ENCODE measurements at places on chromosomes 5 and 9.

GRCh38 chr9:127561491-127562278 lies 50.4 kb upstream of the STXBP1 start:
- peak; percentile 98 for DNase-seq

DNA sequence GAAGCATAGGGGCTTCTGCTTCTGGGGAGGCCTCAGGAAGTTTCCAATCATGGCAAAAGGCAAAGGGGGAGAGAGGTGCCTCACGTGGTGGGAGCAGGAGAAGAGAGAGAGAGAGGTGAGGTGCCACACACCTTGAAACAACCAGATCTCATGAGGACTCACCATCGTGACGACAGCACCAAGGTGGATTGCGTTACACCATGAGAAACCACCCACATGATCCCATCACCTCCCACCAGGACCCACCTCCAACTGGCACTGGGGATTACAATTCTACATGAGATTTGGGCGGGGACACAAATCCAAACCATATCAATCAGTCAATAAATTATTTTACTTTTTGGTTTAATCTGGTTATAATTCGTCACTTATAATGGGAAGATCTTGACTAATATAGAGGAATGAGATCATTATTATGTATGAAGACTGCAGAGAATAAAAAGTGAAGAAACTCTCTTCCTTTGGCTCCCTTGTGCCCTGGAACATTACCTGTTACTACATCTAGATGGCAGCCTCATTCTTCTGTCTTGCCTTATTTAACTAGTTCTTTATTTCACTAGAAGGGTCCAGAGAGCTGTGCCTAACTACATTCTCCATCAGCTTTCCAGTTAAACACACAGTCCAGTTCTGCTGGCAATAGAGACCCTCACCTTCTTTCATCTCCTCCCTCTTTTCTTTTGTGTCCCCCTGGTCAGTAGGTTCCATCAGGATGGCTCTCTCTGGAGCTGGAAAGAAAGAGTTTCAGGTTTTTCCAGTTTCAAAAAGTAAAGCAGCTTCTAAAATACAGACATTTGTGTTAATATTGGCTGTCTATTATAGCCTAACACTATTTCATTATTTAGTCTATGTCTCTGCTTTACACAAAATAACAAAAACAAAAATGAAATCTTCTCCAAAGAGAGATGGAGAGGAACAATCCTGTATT lies 21.7 kb upstream of the SPINK7 start:
- peak; percentile 29 for DNase-seq

DNA sequence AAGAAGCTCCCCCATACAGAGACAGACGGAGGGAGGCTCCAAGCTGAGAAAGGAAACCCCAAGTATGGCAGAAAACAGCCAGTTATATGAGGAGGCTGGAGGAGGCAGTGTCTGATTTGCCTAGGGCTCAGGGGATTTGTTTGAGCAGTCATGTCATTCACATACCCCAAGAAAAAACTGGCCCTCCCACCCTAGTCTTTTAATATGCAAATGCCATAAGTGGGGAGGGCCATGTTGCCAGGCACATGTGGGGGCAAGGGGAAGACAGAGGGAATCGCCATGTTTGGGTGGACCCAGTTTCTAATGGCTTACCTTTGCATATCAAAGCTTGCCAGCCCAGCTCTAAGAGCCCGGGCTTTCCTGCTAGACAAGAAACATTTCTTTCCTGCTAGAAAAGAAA lies 1163.8 kb downstream of the TAF11L14 start:
- DNase-seq, result no peak

- peak; percentile 41 for DNase-seq
Observed at GRCh38 chr9:121359351-121360294, 10.4 kb downstream of the STOM start.

DNA sequence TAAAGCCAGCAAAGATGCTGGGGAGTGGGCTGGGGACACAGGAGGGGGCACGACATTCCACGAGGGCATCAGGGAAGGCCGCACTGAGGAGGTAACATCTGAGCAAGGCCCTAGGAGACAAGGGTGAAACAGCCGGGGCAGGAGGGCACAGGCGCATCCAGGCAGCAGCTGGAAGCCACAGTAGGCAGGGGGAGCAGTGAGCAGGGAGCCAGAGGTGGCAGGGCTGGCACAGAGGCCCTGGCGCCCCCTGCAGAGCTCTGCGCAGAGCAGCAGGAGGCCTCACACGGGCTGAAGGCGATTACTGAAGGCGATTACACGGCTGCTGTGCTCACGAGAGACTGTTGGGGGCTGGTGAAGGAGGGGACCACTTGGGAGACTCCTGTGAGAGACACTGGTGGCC lies 15.4 kb downstream of the LMAN2 start:
- peak; percentile 22 for DNase-seq

DNA sequence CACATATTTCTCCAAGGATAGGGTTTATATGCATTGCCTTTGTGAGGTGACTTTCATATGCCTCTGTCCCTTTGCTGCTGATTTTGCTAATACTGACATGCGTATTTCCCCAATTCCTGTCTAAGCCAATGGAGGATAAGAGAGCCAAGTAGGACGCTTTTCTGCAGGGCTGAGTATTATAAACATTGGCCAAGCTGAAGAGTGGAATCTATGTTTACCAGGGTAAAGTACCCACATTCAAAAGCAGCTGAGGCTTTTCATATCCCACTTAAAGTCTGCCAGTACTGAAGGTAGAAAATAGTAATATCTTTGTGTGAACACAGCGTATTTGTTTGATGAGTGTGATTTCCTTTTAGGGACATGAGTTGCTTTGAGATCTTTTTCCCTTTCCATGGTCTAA lies 128.8 kb upstream of the GPR151 start:
- no peak for DNase-seq

DNA sequence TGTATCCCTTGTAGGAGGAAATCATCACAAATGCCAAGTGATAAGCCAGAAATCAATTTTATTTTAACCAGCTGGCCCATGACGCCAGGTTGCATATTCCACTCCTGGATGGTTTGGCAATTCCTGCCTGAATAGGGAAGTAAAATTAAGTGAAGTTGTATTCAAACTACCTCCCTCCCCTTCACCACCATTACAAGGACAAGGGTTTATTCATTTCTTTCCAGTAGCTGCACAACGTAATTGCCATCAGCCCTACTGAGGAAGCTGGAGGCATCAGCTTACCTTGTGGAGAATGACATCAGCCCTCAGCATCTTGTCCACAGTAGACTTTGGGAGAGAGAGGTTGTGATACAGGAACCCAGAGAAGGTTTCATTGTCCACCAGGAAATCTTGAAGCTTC lies 66.6 kb downstream of the ABCA1 start:
- no peak for DNase-seq

DNA sequence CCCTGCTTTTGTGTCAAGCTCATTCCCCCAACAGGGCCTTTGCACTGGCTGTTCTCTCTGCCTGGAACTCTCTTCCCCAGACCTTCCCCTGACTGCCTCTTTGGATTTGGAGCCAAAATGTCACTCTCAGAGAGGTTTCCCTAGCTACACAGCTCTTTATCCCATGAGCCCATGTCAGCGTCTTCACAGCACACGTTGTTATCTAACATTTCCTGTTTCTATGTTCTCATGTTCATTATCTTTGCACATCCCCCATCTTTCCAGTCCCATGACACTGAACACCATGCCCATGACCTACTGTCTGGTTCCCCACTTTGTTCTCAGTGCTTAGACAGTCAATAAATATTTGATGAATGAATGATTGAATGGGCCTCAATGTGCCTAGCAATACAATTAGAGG lies 26.3 kb upstream of the ARSI start:
- DNase-seq, result peak; percentile 29

GRCh38 chr5:157476702-157477408 lies 16.8 kb downstream of the NIPAL4 start:
- peak; percentile 81 for DNase-seq
